ENCODE measurements at places on chromosomes 3 and 15.

DNA sequence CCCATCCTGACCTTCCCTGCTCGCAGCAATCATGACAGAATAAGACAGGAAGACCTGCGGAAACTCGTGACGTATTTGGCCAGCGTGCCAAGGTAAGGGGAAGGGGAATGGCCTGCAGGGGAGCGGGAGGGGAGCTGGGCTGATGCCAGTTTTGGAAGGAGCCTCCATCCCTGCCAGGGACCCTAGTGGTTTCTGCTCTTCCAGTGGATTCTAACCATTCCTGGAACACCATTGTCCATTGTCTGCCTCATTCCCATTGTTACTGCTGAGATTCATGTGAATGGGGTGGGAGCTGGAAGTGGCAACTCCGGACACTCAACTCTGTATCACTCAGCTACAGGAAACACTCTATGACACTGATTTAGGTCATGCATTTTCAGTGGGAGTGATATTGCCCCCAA lies 242.9 kb upstream of the ROPN1 start:
- no peak for DNase-seq

- no peak for DNase-seq
These were observed 37.4 kb upstream of the KCNMB2 start for GRCh38 chr3:178498871-178499270.

- no peak for DNase-seq
These were observed 28.5 kb downstream of the PLSCR4 start for GRCh38 chr3:146222204-146223046.

DNA sequence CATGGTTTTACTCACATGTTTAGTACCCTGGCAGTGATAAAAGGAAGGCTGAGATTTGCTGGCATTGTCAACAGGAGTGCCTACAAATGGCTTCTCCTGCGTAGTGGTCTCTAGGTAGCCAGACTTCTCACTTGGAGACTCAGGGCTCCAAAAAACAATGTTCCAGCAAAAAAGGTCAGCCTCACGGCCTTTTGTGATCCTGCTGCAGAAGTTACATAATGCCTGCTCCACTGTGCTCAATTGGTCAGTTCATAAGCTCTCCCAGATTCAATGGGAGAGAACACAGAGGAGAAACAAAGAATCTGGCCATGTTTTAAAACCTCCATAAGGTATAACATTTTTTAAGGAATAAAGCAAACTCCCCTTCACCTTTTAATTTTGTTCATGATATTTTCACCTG lies 76.1 kb upstream of the CMSS1 start:
- DNase-seq = no peak

- no peak for DNase-seq
These were observed 9.2 kb downstream of the FYCO1 start for GRCh38 chr3:45986303-45986982.

DNA sequence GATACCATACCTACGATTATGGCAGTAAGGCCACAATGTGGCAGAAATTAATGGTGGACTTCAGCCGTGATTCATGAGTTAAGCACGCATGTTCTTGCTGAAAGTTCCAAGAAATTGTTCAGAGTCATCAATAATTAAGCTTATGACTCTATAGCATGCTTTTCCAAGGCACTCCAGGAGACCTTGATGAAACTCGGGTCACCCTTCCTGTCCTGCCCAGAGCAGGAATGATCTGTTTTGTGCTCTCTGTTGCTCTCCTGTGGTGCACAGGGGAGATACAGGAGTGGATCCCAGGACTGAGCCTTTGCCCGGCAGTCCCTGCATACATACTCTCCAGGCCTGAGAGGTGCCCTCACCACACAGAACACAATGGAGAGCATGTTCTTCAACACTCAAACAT lies 141.6 kb upstream of the SLC2A2 start:
- no peak for DNase-seq

GRCh38 chr15:91308855-91309254 lies 208.8 kb downstream of the SV2B start:
- no peak for DNase-seq

GRCh38 chr15:36831125-36831903 lies 251.9 kb downstream of the CDIN1 start:
- no peak for DNase-seq

DNA sequence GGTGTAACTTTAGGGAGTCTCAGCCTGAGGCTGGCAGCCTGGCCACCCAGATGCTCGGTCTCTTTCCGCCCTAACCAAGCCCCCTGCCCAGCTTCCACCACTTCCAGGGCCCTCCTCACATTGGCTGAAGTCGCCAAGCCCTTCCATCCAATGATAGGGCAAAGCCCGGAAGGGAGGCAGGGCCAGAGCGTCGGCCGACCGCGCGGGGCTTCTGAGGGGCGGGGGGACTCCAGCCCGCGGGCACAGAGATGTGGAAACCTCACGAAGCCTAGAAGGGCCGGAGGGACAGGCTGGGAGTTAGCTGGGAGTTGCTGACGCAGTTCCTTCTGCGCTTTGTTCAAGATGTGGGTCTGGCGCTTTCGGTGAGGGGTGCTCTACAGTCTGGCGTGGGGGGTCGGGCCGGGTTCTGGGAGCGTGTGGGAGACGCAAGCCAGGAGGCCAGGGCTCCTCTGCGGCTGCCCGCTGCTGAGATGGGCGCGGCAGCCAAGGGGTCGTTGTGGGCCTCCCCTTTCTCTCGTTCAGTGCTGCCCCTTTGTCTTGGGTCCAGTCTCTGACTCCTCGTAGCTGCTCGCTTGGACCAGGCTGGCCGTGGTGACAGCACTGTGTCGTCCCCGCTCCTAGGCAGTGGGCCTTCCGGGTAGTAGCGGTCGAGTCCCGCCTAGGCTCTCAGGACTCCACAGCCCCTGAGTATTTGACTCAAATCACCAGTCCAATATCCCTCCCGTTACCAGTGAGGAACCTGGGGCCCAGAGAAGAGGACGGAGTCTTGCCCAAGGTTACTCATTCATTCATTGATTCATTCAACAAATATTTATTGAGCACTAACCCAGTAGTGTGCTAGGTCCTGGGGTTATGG lies at the start of gene ZNF660:
TSS of gene ZNF660 (plus strand) at position 319 of the 856 bp plus-strand sequence. CDS start 9,230 bp downstream, outside the sequence.
- DNase-seq = no peak

DNA sequence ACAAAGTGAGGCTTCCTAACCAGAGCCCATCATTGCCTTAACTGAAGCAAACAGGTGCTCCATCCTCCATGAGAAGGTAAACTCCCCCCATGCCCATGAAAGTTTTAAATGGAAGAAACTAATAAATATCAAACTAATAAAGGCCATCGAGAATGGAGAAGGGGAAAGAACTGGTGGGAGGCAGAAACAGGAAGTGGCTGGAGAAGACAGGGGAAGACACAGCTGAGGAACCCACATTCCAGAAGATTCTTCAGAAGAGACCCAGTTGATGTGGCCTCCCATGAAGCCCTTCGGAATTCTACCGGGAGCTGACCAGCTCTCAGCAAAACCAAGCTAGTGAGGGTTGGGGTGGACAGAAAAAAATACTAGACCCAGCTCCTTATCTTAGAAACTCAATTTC lies 41.6 kb downstream of the SH3BP5 start:
- DNase-seq = no peak

DNA sequence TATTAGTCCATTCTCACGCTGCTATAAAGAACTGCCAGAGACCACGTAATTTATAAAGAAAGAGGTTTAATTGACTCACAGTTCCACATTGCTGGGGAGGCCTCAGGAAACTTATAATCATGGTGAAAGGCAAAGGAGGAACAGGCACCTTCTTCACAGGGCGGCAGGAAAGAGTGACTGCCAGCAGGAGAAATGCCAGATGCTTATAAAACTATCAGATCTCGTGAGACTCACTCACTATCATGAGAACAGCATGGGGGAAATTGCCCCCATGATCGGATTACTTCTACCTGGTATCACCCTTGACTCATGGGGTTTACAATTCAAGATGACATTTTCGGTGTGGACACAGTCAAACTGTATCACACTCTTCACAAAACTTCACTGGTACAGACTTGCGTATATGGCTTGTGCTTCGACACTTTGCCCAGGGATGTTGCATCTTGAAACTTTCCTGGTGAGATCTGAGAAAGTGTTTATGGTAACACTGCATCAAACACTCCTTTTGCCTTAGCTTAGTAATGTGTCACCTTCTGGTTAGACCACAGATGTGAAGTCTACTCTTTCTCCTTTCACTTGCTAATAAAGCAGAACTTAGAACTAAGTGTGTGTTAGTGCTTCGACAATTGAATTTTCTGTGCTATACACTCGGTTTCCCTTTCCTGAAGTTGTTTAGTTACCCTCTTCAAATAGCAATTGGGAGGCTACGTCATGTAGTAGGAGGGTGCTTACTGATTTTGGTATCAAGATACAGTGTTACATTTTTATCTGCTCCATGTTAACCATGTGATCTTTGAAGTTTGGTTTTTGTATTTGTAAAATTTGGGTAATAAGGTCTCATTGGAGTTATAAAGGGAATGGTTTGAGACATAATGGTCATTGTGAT lies 185.7 kb downstream of the LPP start:
- DNase-seq = no peak

DNA sequence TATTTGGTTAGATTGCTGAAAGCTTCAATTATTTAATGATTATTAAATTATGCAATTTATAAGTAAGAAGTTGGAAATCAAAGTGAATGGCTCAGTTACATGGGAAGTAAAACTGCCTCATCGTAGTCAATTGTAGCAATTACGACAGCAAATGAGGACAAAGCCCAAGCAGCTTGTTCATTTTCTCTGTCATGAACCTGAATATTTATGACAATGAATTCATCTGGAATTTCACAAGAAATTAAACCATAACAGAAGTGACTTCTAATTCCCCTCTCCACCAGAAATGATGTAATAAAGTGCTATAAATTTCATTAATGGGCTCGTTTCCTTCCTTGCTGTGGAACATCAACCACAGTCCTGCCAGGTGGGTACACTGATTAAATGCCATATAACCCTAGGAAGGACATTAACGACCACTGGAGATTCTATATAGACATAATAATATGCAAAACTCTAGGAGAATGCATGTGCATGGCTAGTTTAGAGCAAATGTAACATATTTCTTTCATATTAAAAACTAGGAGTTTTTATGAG lies 273.8 kb upstream of the DCBLD2 start:
- no peak for DNase-seq

DNA sequence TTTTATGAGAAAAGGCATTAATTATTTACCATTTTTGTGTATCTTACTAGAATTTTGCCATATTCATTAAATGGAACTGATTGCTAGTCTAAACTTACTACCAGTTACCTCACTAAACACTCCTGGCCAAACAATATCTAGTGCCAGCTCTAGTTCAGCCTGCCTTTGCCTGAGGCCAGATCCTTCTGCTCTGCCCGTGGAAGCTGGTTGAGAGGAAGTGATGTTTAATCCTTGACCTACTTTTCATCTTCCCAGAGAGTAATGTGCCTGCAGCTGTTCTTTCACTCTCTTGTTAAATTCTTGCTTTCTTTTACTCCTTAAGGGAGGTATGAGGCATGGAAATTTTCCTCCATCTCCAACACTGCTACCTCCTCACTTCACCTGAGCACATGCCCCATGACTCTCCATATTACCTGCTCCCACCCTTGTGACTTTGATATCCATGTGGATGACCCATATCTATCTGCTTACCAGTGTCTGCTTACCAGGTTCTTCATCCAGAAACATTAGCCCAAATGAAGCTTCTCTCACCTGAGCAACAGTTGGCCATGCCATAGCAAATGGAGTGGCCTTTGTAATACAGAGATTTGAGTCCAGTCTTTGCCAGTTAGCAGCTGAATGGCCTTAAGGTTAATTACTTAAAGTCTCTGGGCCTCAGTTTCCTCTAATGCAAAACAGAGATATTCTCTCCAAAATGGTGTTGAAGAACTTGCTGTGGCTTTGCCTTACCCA lies 53.4 kb downstream of the UBE2E1 start:
- DNase-seq = no peak

DNA sequence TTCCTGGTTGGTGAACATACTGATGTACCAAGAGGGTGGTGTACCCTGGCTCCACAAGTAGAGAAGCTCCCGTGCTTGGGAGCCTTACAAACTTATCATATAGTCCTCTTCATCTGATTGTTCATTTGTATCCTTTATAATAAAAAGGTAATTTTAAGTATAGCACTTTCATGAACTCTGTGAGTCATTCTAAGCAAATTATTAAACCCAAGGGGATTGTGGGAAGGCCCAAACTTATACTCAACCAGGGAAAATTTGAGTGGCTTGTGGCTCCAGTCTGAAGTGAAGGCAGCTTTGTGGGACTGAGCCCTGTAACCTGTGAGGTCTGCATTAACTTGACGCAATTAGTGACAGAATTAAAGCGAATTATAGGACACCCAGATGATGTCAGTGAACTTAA lies 29.0 kb downstream of the TTBK2 start:
- no peak for DNase-seq

- no peak for DNase-seq
These were observed at the start of gene MAP6D1 for GRCh38 chr3:183825456-183826161. Gene MAP6D1, minus strand, starts transcription at chr3:183825577. Its CDS starts 30 bp downstream, at chr3:183825547.

- no peak for DNase-seq
These were observed 196.4 kb downstream of the VGLL3 start for GRCh38 chr3:86794361-86795065.

GRCh38 chr3:17737591-17737990 lies 4.8 kb downstream of the TBC1D5 start:
- DNase-seq = no peak

- DNase-seq = no peak
These were observed 56.4 kb upstream of the TAMM41 start for GRCh38 chr3:11903047-11903446.

DNA sequence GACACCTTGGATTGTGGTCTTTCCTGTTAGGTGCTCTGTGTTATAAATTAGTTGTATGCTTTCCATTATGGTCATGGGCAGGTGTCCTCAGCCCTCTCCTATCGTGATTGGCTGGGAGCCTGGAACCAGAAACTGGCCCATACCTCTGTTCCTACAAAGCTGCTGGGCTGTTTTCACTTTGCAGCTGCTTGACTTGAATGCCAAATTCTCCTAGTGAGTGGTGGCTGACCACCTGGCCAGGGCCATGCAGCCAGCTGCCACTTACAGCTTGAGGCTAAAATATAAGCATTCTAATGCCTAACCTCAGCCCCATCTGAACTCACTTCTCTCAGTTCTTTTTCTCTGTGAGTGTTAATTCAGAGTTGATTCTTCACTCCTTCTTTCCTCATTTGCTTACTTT lies 239.3 kb upstream of the GBE1 start:
- no peak for DNase-seq

DNA sequence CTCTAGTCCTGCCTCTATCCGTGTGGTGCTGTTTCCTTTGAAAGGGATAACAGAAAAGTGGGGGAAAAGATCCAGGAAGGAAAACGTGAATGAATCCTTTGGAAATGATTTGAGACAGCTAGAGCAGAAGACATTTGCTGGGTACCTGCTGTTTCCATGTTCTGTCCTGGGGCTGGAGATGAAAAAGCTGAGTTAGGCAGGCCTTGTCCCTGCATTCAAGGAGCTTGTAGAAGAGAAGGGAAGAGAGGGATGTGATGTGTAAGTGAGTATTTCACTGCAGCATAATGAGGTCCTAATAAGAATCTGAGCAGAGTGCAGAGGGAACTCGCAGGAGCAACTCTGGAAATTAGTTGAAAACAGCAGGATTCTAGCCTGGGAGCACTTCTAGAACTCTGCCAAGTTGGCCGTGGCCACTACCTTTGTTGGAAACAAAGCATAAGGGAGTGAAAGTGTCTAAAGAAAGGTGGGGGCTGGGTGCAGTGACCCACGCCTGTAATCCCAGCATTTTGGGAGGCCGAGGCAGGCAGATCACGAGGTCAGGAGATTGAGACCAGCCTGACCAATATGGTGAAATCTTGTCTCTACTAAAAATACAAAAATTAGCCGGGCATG lies 13.8 kb upstream of the SEMA4B start:
- no peak for DNase-seq

Data from cortex of kidney (tissue), 1 donor.